Activated T-helper 17 cell treated with anti-CD3 and anti-CD28 coated beads, Interleukin-2, amount 50 U/mL, for 72 hours (primary cell): ENCODE measurements at places on chromosomes 13 and 19. TPM values are rescaled to one million over a fixed set of nuclear protein-coding genes. Genes with fewer than 3 reads are reported as not detected.

GRCh38 chr19:33720155-33720493 is 76.5 kb upstream of the KCTD15 start:
- no peak for ATAC-seq

- ATAC-seq: no peak
These were observed 23.9 kb upstream of the METTL21C start for GRCh38 chr13:102718746-102719145.

Gene TRAPPC5
- total RNA-seq: 61.8 TPM

DNA sequence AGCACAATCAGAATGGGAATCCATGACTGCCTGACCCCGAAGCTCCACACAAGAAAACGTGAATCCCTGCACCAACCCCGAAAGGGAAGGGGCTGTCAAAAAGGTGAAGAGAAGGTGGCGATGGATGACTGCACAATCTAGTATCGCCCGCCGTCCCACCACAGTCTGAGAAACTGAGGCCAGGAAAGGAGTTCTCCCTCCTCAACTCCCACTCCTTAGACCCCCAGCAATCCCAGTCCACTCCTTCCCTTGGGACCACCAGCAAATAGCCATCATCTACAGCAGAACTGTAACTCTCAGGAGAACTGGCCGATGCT is 451 bp downstream of the NOSIP start:
- ATAC-seq: peak; percentile 32

GRCh38 chr19:51508059-51508733 is 6.6 kb upstream of the SIGLEC12 start:
- ATAC-seq: no peak

Gene HTR2A
- not detected for total RNA-seq

DNA sequence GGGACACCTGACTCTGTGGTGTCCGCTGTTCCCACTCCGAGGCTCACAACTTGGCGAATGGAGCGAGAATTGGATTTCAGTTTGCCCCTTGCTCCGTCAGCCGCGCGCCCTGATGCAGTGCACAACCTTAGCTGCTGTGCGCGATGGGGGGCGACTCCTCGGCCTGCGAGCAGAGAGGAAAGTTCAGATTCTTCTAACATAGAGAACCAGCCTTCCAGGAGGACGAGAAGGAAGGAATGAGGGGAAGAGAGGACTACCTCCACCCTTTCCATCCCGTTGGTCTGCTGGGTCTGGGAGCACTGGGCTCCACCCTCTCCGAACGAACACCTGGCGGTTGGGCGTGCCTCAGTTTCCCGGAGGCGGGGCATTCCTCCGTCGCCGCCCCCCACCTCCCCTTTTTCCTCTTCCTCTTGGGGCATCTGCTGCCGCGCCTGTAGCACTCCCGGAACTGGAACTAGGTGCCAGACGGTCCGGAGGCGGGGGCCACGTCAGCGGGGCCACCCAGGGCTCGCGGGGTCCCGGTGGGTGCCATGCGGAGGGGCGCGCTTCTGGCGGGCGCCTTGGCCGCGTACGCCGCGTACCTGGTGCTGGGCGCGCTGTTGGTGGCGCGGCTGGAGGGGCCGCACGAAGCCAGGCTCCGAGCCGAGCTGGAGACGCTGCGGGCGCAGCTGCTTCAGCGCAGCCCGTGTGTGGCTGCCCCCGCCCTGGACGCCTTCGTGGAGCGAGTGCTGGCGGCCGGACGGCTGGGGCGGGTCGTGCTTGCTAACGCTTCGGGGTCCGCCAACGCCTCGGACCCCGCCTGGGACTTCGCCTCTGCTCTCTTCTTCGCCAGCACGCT is at the start of gene KCNK6:
Gene KCNK6, plus strand, starts transcription at position 425 of the 838 bp plus-strand sequence. Its CDS starts 106 bp downstream, at position 531.
- ATAC-seq: peak; percentile 33

DNA sequence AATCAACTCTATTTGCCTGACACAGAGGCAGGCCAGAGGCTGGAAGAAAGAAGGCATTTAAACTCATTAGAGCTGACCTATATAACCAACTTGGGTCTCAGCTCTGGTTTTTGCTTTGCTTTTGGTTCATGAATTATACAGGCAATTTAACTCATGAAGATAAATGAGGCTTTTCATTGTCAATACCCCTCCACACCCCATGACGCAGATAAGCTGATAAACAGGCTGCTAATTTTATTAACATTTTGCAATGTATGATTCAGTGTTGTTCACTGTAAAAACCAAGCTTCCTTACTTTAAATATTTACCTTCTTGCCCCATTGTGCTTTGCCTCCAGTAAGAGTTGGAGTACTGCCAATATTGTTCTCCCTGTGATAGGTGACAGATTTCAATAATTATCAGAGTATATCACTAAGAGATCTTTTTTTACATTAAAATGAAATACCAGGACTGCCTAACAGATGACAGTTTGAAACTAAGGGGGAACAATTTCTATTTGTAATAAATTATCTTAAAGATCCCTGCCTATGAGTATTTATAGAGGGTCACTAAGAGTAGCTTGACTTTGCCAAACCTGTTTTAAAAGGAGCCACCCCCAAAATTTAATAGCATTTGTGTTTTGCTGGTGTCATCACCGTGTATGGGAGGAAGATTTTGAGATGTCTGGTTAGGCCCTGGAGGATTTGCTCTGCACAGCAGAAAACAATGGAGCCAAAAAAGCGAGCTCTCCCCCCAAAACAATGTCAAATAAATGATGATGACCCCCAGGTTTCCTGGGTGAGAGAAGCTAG is 472.7 kb upstream of the NBEA start:
- ATAC-seq: no peak

Gene DPF1
- not detected for total RNA-seq

GRCh38 chr13:30112602-30113435 is 194.5 kb downstream of the KATNAL1 start:
- peak; percentile 51 for ATAC-seq

DNA sequence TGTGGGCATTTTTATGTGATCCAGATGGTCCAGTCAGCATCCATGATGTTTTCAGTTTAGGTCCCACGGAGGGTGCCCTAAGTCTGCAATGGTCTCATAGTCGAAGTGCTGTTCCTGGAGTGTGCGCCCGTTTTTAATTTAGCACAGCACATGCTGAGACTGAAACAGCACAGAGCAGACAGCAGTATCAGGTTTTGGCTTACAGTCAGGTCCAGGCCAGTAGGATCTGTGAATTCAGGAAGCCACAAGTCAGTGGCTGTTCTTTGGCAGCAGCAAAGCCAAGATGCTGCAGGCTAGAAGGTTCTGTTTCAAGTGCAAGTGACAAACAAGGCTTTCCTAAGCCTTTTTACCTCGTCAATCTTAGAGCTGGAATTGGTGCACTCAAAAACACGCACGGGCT is 18.3 kb downstream of the FBXO27 start:
- no peak for ATAC-seq

Gene DKKL1
- not detected for total RNA-seq

- peak; percentile 25 for ATAC-seq
These were observed 3.0 kb upstream of the COX6B1 start for GRCh38 chr19:35644987-35645679.

DNA sequence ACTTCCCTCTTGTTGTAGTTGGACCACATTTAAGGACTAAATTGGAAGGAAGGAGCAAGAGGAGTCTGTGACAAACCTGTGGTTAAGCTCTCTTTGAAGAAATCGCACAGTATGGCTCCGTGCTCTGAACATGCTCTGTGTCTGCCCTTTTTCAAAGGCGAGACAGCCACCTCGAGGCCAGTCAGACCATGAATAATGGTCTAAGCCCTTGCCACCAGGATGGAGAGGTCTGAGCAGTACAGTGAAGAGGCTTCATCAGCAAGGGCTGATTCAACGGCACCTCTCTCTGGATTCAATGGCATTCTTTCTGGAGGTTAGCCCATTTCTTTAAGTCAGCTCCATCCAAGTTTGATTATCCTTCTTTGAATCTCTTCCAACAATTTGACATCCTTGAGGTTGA is 30.9 kb downstream of the FAM216B start:
- ATAC-seq: peak; percentile 43

Gene CGB3
- total RNA-seq: not detected

Gene OXGR1
- total RNA-seq: not detected

DNA sequence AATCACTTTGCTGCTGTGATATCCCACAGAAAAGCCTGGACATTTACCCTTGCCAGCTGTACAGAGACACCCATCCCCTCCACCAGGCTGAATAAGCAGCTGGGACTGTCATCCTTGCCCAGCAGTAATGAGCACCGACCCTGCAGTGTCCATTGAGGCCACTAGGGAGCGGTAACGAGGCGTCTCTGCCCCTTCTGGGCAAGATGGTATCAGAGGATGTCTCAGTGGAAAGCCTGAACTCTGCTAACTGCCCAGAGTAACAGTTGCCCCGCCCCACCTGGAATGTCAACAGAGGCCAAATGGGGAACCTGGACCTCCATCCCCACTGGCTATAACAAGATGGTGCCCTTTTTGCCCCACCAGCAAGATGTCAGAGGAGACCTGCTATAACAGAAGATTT is 22.8 kb upstream of the CEACAM20 start:
- ATAC-seq: peak; percentile 51

Gene SLITRK1
- not detected for total RNA-seq

DNA sequence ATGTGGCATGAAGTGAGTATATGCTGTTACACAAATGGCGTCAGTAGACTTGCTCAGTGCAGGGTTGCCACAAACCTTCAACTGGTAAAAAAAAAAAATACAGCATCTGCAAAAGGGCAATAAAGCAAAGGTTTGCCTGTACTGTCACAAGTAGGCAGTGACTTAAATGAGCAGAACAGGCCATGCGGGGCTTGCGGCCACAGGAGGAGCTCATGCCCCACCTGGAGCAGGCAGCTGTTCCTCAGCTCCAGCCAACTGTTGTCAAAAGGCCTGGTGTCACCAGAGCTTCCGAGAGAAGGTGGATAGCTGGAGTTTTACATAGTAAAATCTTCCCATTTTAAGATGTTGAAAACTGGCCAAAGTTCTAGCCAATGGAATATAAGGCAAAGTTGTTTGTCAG is 7.7 kb downstream of the ATP7B start:
- ATAC-seq: no peak

DNA sequence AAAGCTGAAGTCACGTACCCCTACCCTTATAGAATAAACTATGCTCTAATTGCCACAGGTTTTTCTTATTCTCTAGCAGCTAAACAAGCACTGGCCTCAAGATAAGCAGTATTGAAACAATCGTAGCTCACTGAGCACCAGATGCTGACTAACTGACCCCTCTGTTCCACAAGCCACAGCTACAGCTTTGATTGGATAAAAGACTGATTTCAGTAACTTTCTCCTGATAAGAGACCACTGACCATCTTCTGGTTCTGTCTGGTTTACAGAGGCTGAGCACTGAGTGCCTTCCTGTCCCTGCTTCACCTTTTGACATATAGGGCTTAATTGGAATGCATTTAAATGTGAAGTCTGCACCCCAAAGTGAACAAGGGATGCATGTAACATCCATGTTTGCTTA is 8.4 kb upstream of the RAP2A start:
- ATAC-seq: no peak

DNA sequence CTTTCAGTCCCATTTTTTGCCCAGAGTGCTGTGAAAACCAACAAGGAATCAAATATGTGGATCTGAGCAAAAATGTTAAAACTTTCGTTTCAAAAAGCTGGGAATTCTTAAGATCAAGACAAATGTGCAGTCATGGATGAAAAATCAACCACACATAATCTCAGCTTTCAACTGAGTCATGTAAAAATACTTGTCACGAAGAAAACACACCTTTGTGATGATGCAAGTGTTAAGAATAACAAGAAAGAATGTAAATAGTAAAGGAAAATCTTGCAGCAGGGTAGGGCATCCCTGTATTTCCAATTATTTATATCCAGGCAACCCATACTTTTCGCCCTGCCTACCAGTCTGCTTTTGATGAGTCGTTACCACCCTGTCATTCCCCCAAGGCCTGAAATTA is 27.4 kb upstream of the DCLK1 start:
- no peak for ATAC-seq

Gene FCAR
- total RNA-seq: not detected

DNA sequence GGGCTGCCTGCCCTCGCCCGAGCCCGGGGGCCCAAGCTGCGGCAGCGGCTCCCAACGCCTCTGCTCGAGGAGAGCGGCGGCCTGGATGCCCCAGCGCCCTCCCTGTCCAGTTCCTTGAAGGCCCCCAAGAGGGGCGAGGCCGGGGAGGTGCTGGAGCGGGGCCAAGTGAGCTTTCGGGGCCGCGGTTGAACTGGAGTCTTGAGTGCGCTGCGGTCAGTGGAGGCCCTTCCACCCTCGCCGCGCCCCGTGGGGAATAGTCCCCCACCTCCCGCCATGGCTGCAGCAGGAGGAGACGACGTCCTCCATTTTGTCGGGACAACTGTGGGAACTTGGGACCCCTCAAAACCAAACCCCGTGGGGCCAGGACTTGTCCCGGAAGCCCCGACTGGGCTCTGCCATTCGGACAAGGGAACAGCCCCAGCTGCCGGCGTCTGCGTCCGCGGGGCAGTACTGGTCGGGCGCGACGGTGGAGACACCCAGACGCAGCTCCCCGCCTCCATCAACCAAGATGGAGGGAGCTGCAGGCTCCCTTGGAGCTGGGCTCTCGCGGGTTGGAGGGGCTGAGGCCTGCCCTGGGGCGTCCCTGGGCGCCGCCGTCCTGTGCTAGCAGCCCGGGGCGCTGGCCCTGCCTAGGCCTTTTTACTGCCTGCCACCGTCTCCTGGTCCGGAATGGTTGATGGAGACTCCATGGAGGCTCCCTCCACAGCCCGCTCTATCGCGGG is 736 bp upstream of the ZMYM5 start:
- ATAC-seq: peak; percentile 23

Gene POSTN
- total RNA-seq: not detected

GRCh38 chr19:51242881-51243630 is 7.8 kb upstream of the SIGLECL1 start:
- no peak for ATAC-seq
